ENCODE measurements at places on chromosomes 3 and 15.

DNA sequence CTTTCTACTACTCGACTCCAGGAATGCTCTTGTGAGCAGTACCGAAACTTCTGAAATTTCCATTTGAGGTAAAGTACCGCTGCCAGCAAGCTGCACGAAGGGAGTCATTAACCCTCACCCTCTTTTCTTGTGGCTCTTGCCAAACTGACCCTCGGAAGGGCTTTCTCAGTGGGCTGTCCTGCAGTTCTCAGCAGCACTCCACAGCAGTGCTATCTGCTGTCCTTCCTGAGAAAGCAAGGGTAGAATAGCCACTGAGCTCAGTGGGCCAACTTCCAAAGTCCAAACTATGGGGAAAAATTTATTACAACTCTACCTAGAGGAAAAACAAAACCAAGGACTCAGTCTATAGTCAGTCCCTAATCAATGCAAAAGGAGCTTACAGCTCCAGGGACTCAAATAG is 38.5 kb upstream of the COL8A1 start:
- DNase-seq: no peak

GRCh38 chr3:99145031-99145430 is 243.5 kb upstream of the DCBLD2 start:
- no peak for DNase-seq

GRCh38 chr3:128500556-128500955 is 7.6 kb upstream of the GATA2 start:
- DNase-seq: no peak

DNA sequence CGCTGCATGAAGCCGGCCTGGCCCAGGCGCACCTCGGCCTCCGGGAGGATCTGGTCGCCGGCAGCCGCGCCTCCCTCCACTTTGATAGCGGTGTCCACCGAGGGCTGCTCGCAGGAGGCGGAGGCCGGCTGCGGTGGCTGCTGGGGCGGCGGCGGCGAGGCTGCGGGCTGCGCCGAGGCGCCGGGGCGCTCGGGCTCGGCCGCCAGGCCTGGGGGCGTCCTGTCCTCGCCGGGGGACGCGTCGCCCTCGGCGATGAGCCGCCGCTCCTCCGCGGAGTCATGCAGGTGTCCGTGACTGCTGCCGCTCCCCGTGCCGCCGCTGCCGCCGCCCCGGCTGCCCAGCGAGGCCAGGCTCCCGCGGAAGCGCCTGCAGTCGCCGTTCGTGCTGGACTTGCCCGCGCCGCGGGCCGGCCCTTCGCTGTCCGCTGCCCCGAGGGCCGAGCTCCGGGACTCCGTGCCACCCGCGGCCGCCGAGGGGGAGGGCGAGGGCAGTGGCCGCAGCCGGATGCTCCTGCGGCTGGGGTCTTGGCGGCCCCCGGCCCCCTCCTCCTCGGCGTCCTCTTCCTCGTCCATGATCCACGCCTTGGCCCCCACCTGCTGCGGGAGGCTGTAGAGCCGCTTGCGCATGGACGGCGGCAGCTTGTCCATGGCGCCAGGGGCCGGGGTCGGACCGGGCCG is 996 bp downstream of the HCN4 start:
- peak; percentile 61 for DNase-seq

- no peak for DNase-seq
Observed at GRCh38 chr3:15321349-15321748, 11.0 kb downstream of the SH3BP5 start.

GRCh38 chr15:89143503-89144162 is 55.4 kb downstream of the ABHD2 start:
- no peak for DNase-seq

- DNase-seq: no peak
Observed at GRCh38 chr15:101440846-101441590, 48.5 kb downstream of the PCSK6 start.

GRCh38 chr3:42780892-42781700 is 8.0 kb upstream of the CCDC13 start:
- no peak for DNase-seq

DNA sequence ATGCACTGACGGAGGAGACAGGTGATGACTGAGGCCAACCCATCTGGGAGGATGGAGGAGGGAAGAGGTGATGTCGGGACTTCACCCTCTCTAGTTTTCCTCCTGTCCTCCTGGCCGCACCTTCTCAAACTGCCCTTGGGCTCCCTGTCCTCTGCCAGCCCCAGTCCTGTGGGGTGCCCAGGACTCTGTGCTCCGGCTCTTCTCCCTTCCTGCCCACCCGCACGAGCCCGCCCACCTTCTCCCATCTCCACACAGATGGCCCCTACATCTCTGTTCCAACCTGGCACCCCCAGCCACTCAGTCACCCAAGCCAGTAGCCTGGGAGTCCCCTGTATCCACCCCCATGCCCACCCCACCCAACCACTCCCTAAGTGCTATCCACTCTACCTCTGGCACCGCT is 206.7 kb upstream of the LINGO1 start:
- no peak for DNase-seq

- DNase-seq: no peak
Observed at GRCh38 chr3:23668430-23668904, 137.3 kb upstream of the UBE2E1 start.

- no peak for DNase-seq
Observed at GRCh38 chr3:4421121-4421520, 45.9 kb downstream of the SUMF1 start.

DNA sequence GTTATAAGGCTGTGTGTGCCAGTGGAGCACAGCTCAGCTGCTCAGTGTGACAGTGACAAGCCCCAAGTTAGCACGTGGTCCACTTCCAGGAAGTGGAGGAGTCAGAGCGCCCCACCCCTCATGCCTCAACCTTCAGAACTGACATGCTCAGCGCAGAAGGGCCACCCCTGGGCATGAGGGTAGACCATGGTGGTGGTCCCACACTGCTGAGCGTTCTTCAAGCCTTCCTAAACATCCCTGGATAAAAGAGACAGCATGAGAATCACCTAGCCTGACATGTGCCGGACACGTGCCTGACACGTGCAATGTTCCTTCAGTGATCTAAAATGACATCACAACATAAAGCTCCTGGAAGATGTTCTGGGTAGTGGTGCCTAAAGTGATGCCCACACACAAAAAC is 16.8 kb downstream of the ATP10A start:
- no peak for DNase-seq

DNA sequence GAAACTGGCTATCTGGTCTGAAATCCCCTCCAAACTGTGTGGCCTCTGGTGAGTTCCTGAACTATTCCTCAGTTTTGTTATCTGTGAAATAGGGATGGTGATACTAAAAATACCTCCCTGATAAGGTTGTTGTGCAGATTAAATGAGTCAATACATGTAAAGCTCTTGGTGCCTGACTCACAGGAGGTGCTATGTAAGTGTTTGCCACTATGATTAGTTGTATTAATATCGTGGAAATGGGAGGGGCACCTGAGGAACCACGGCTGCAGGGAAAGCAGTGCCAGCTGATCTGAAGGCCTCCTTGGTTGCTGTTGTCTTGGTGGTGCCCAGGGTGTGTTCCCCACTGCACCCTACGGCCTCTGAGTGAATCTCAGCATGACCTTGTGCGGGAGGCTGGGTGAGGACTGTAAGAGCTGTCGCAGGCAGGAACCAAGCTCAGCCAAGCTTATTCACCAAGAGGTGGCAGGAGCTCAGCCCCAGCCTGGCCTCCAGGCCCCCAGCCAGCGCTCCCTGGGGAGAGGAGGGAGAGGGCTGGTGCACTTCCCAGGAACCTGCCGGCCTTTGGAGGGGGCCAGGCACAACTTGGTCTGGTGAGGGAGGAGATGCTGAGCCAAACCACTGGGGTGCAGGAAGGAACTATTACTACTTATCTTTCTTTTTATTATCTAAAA is 44.8 kb upstream of the CCDC174 start:
- no peak for DNase-seq

DNA sequence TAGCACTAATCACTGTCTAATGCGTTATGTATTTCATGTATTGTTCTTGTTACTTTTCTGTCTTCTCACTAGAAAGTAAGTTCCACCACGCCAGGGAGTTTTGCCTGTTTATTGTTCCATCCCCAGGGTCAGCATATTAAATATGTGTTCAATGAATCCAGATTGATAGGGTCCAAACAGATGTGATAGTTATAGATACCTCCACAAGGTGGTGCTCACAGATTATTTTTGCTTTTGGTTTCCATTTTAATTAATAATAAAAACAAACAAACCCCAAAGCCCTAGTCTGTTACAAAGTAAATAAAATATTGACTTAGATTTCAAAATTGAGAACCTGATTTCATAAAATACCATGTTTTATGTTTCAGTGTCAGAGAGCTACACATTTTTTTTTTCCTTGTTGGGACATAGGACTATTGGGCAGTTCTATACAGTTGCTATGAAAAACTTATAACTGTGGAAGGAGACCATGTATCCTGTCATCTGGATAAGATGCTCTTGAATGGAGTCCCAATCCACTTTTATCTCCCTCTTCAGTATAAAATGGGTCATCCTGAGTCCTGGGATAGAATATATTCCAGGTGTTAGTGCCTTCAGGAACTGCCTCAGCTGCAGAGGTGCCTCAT is 12.4 kb downstream of the OTOL1 start:
- no peak for DNase-seq

DNA sequence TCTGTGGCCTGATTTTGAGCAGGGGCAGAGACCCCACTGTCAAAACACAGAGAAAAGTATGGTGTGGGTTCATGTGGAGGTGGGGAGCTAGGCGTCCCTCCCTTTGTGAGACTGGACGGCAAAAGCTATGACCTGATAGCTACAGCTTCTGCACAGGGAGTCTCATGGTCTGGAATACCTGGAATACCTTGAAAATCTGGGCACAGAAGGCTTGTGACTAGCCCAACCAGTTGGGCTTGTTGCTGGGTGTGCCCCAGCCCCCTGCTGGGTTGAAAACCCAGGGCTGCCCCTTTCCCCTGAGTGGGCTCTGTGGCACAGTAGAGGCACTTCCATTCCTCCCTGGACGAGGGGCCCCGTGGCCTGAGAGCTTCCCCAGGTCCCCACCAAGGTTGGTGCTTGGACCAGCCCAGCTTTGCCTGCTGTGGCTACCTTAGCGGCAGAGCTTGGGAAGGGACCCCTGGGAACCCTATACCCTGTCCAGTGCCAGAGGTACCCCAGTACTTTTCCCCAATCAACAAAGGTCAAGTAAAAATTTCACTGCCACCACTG is 37.3 kb downstream of the SLC2A2 start:
- no peak for DNase-seq

GRCh38 chr15:70235347-70235746 is 137.6 kb upstream of the TLE3 start:
- no peak for DNase-seq

GRCh38 chr3:151051533-151051932 is 33.9 kb upstream of the MED12L start:
- no peak for DNase-seq

GRCh38 chr3:35594739-35595138 is 44.6 kb upstream of the ARPP21 start:
- DNase-seq: no peak

GRCh38 chr3:141399200-141399599 is 30.9 kb downstream of the ZBTB38 start:
- no peak for DNase-seq

DNA sequence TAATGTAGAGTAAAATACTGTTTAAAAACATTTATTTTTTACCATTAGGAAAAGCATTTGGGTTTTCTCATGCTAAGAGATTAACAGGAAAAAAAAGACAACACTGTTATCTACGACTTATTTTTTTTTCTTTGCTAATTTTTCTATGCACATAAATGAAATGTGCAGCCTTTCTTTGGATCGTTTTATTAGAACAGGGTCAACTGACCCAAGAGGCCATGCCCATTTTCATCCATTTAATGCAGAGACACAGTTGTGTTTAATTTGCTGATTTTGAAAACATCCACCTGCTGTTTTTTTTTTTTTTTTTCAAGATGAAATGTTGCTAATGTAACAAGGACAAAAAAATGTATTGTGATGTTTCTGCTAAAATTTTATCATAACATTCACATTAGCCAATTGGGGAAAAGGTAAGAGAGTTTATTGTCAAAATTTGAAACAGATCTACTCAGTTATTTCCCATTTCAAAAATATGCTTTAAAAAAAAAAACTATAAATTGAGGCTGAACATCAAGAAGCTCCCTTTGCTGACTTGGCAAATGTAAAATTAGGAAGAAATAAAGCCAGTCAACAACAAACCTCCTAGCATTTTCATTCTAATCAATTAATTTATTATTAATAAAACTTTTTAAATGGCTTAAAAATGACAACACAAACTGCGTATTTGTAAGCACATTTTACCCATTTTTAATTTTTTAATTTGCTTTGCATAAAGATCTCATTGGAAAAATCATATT is 485.2 kb downstream of the ROBO2 start:
- DNase-seq: no peak

GRCh38 chr3:5013021-5013906 is 34.0 kb downstream of the BHLHE40 start:
- no peak for DNase-seq

- no peak for DNase-seq
Observed at GRCh38 chr15:59394166-59394661, 21.5 kb upstream of the MYO1E start.

- no peak for DNase-seq
Observed at GRCh38 chr3:54530091-54530490, 397.8 kb downstream of the LRTM1 start.

DNA sequence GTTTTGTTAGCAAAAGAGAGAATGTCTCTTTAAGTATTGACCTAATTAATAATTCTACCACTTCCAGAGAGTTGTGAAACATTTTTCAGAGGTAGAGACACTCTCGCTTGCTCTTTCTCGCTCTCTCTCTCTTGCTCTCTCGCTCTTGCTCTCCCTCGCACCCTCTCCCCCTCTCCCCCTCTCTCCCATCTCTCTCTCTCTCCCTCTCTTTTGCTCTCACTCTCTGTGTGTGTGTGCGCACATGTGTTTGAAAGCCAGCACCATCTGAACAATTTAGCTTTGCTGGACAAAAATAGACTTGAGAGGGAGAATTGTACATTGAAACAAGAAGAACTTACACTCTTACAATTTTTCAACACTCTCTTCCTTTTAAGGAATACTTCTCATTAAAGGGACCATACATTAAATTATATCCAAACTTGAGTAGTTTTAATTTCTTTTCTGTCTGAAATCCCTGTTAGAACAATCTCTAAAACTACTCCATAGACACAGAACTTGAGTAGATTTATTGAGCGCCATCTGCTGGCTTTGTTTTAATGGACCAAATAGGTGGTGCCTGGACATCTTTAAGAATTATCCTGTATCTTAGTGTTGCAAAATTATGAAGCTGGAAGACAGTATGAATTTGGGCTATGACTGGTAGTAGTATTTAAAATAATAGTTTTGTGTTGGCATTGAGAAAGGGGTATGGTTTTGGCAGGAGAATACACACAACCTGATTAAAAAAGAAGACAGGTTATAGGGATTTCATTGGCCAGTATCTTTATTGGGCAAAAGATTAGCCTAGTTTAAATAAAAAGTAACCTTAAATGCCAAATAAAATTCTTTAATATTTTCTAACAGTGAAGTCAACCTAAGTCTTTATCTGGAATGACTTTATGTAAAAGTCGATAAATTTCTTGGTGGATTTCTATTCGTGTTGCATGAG is 124.6 kb downstream of the AKAP13 start:
- DNase-seq: peak; percentile 39

- DNase-seq: no peak
Observed at GRCh38 chr3:16130066-16130465, 44.4 kb upstream of the GALNT15 start.

- DNase-seq: no peak
Observed at GRCh38 chr15:80584973-80585525, 110.1 kb upstream of the ABHD17C start.
